ENCODE measurements at places on chromosomes 13 and 19. TPM values are rescaled to one million over a fixed set of nuclear protein-coding genes. Genes with fewer than 3 reads are reported as not detected.

DNA sequence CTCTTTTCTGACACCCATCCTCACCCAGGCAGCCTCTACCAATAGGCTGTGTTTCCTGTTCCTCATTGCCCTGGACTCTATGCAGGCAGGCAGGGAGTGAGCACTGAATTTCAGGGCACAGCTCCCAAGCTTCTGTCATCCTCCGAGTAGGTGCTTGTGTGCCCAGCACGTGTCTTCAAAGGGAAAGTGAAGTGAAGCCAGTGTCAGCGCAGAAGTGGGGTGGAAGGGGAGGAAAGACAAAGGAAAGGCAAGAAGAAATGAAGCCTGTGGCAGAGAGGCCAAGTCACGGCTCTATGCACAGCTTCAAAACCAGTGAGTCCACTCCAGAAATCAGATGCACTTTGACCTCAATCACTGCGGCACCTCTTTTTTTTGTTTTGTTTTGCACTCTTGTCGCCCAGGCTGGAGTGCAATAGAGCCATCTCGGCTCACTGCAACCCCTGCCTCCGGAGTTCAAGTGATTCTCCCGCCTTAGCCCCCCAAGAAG, 16.9 kb downstream of the CEBPA start:
- no peak for DNase-seq

DNA sequence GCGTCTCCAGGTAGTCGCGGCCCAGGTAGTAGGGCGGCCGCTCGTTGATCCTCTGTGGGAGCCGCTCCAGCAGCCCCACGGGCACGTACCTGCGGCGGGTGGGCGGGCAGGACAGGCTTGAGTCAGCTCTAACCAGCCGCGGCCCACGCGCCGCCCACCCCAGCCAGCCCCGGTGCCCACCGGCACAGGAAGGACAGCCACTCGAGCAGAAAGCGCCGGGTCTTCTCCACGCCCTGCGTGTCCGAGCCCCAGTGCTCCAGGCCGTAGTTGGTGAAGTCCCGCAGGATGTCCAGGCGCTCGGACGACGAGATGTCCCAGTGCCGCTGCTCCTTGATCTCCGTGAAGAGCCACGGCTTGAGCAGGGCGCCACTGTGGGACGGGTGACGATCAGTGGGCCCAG, 877 bp upstream of the PRR22 start:
- DNase-seq, result no peak

HSH2D gene
- total RNA-seq, result 3.1 TPM

MTMR6 gene
- total RNA-seq, result 25.4 TPM
